ENCODE measurements at places on chromosomes 11 and 22. TPM values are rescaled to one million over a fixed set of nuclear protein-coding genes. Genes with fewer than 3 reads are reported as not detected.

DNA sequence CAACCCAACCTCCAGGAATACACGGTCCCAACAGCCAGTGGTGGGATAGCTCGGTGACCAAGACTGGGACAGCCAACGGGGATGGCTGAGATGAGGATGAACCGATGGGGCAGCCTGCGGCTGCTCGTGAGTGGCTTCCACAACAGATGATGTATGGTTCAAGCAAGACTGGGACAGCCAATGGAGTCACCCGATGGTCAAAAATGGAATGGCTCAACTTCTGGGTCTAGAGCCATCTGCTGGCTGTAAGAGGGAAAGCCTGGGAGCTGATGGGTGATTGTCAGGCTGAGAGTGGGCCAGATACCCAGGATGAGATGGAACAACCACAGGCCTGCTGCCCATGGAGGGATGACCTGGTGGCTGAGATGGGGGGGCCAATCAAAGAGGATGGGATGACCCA, 35.5 kb downstream of the SYT7 start:
- DNase-seq, result no peak

DNA sequence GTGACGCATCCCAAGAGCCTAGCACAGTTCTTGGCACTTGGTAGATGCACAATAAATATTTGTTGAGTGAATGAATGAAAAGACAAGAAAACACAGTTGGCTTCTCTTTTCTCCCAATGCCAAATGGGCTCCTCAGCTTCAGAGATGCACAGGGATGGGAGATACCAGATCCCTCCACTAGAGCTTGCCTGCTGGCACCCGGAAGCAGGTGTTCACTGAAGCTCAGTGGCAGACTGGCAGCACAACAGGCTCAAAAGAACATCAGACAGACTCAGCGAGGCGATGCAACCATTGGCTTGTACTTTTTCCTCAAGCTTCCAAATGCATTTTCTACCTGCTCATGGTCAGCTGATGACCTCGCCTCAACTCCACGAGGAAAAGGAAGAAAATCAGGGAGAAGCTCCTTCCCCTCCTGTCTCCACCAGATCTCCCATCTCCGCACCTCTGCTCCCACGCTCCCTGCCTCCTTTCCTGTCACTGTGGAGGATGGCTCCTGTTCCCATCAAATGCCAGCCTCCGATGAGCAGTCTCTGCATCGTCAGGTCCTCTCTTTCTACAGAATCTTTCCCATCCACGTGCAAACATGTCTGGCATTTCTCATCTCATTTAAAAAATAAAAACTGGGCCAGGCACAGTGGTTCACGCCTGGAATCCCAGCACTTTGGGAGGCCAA, 5.8 kb downstream of the RAPSN start:
- DNase-seq, result no peak

DNA sequence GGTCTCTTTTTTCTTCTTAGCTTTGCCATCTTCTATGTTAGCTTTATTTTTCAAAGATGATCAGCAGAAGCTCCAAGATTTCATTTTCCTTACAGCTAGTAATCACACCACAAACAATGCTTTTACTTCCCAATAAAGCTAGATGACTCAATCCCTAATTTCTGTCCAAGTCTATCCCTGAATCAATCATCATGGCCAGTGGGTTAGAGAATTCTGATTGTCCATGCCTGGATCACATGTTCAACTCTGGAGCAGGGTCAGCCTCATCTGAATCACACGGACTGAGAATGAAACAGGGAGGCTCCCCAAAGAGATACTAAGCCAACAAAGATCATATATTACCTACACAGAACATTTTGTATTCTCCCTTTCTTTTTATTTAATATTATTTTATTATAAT, 79.6 kb downstream of the BBOX1 start:
- no peak for DNase-seq

GRCh38 chr11:7964261-7964660, 986 bp downstream of the NLRP10 start:
- DNase-seq, result no peak

GRCh38 chr22:50205781-50206569, 5.2 kb downstream of the SELENOO start:
- DNase-seq, result no peak

GRCh38 chr11:130997278-130997677, 81.0 kb upstream of the SNX19 start:
- no peak for DNase-seq

DNA sequence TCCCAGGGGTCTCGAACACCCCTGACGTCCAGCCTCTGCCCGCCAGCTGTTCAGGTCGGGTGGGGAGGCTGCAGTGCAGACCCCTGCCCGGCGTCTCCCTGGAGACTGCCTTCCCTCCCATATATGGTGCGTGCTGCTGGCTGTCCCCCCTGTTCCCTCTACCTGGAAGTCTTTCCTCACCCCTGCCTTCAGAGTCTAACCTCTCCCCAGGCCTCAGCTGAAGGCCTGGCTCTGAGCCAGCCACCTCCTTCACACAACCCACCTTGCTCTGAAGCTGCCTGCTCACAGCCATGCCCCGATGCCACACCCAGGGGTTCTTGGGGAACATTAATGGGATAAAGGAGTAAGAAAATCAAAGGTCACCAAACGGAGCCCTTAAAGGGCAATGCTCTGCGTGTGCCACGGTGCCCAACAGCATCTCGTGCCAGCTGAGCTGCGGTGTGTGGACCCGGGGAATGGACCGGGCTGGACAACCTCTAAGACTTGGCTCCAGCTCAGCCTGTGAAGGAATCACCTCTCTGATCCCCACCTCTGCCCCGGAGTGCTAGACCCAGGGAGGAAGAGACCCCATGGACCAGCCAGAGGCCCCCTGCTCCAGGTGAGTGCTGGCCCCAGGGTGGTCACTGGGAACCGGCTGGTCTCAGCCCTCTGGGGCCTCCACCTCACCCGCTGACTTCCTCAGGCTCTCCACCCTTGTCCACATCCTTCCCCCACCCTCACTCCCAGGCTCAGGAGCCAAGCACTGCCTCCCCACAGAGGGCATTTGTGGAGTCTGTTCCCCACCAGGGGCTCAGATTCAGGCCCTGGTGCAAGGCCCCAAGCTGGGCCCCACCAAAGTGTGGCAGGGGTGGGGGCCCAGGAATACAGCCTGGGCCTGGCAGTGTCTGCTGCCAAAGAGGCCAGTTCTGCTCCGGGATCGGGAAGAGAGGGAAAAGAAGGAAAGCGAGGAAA, at the start of gene NLRP6:
Gene NLRP6 (plus strand): TSS at position 407 of the 951 bp plus-strand sequence. CDS start 163 bp downstream, at position 570.
- DNase-seq, result no peak

DNA sequence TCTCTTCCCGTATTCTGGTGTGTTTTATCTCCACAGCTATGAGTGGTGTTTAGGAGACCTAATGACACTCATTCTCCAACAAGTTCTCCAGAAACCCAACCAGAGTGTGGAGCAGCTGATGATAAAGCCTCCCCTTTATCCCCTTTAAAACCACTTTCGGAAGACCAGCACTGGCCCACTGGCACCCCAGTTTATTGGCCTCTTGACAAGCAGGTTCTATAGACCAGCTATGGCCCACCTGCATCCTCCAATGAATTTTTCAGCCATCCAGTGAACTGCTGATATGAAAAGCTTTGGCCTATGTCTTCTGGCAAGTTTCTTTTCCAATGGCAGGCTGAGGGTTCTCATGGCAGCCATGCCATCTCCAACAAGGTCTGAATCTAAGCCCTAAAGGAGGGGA, 27.4 kb downstream of the CHST1 start:
- no peak for DNase-seq

GRCh38 chr11:24645563-24645962, 148.7 kb downstream of the LUZP2 start:
- no peak for DNase-seq

DNA sequence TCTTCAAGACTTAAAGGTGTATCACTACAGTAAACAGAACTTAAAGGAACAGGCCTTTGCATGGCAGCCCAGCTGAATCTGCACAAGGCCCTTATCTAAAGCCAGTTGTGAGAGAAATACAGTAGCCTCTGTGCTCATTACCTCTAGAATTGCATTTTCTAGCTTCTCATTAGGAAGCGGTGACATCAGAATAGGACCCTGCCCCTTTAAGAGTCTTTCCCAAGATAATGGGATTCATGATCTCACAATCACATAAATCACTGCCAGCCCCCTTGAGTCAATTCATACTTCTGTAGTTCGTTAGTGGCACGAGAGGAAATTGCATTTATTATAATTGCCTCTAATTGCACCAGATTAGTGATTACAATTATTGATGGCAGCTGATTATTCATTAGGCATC, 170.3 kb downstream of the NTM start:
- no peak for DNase-seq

GRCh38 chr22:21449531-21450319, 17.5 kb upstream of the TMEM191C start:
- no peak for DNase-seq

Gene SLC22A25
- total RNA-seq, result not detected

Gene RBM4
- 136 TPM for total RNA-seq

Gene OR6A2
- total RNA-seq, result not detected

Measured in stomach (tissue), 19 donors.